Stimulated activated CD4-positive, alpha-beta T cell treated with anti-CD3 and anti-CD28 coated beads, Interleukin-15, amount 100 ng/mL, for 1 hour (primary cell): ENCODE measurements at places on chromosomes 13 and 19.
A peak's percentile ranks its signal among the peaks of the same experiment; 100 is the strongest.

- no peak for DNase-seq
Measured at GRCh38 chr13:98474292-98474691, 102.6 kb downstream of the STK24 start.

DNA sequence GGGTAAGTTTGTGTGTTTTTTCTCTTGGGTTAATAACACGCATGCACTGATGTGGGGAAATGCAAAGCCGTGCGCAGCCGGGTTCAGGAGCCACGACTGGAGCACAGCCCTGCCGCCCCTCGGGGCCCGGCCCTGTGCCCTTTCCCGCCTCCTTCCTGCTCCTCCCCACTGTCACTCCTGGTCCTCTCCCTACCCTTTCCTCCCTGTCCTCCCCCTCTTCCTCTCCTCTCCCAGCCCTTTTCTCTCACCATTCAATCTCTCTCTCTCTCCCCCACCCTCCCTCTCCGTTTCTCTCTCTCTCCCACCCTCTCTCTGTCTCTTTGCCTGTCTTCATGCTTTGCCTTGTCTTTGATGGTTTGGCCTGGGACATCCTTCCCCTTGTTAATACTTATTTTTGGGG, 27.2 kb downstream of the PLEKHJ1 start:
- DNase-seq = no peak

GRCh38 chr13:59144700-59145099, 1019.0 kb downstream of the DIAPH3 start:
- DNase-seq = no peak

GRCh38 chr19:18780631-18781030, 10.5 kb downstream of the COMP start:
- no peak for DNase-seq

DNA sequence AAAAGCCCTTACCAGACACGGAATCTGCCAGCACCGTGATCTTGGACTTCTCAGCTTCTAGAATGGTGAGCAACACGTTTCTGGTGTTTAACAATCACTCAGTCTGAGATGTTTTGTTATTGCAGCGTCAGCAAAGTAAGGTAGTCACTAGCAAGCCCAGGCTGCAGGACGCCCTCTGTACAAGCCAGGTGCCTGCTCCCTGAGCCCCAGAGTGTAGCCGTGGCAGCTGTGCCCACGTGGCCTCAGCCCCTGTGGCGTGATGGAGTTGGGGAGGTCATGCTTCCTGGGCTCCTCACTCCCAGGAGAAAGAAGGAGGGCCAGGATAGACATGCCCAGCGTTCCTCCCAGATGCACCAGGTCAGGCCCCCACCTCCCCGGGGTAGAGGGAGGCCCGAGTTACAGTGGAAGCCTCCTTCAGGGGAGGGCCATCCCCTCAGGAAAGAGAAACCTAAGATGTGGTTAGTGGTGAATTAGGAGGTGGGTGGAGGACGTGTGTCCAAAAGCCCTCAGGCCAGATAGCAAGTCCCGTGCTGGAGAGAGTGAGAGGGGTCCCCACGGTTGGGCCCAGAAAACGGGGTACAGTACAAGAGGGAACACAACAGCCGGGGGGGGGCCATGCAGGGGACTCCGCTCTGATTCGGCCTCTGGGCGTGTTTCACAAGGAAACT, 169.6 kb upstream of the SOX1 start:
- DNase-seq = no peak

GRCh38 chr19:1855040-1855827, 7.0 kb upstream of the REXO1 start:
- DNase-seq = peak; percentile 50

GRCh38 chr13:27541386-27541785, 78.9 kb downstream of the LNX2 start:
- DNase-seq = no peak

DNA sequence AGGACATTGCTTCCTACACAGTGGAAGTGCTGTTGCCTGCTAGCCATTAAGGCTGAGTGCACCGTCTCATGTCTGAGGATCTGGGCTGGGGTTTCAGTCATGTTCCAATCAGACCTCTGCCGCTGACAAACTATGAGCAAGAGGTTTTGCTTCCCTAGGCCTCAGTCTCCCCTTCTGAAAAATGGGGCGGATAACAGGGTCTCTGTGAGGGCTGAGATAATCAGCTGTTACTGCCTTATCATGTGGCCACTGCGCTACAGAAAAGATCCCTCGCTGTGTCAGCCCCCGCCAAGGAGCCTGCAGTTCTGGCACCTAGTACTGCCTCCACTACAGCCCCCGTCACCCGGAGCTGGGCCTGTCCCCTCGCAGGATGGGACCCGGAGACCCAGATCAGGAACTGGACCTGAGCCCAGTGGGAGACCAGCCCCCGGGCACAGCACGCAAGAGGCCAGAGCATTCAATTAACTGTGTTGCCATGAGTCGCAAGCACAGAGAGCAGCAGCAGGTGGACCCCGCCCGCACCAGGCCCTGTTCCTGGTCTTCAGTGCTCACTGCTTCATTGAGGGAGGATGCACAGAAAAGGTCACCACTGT, 3.0 kb upstream of the PNKP start:
- DNase-seq = no peak
